OCI-M1 (cell line): ENCODE measurements at places on chromosomes 4 and X.

DNA sequence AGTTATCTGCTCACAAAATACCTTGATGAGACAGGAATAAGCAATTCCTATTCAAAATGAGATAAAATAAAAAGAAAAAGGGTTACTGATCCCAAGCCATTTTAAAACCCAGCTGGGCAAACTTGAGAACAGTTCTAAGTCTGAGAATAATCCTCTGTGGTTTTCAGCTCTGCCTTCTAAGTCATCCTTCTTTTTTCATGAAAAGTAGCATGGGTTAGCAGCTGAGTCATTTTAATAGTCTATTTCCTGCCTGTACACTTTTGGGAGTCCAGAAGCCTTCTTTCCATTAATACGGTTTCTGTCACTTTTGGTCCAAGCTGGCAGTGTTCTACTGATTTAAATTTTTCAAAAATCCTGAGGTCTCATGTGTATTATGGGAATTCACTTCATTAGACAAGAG is 374.3 kb downstream of the IQCM start:
- DNase-seq, result peak; percentile 43

- no peak for DNase-seq
These were observed 38.1 kb upstream of the GJB1 start for GRCh38 chrX:71184803-71185495.

- no peak for DNase-seq
These were observed 497.5 kb downstream of the KCNIP4 start for GRCh38 chr4:21451032-21451431.

GRCh38 chr4:114922592-114922933 is 190.9 kb downstream of the NDST4 start:
- no peak for DNase-seq

- DNase-seq, result no peak
These were observed 93.1 kb downstream of the GPC3 start for GRCh38 chrX:133892337-133892736.

DNA sequence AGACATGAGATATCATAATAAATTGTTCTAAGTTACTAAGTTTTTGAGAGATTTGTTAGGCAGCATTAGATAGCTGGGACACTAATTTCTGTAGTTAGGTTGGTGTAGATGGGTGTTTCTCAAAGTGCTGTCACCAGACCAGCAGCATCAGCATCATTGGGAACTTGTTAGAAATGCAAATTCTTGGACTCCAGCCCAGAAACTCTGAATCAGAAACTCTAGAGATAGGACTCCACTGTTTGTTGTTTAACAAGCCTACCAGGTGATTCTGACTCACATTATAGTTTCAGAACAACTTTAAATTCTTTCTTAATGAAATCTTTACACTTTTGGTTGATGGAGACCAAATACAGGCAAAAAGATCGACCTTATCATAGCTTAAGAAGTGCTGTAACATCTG is 173.7 kb downstream of the PABPC4L start:
- peak; percentile 45 for DNase-seq

GRCh38 chr4:1777822-1778641 is 15.1 kb upstream of the FGFR3 start:
- peak; percentile 27 for DNase-seq

DNA sequence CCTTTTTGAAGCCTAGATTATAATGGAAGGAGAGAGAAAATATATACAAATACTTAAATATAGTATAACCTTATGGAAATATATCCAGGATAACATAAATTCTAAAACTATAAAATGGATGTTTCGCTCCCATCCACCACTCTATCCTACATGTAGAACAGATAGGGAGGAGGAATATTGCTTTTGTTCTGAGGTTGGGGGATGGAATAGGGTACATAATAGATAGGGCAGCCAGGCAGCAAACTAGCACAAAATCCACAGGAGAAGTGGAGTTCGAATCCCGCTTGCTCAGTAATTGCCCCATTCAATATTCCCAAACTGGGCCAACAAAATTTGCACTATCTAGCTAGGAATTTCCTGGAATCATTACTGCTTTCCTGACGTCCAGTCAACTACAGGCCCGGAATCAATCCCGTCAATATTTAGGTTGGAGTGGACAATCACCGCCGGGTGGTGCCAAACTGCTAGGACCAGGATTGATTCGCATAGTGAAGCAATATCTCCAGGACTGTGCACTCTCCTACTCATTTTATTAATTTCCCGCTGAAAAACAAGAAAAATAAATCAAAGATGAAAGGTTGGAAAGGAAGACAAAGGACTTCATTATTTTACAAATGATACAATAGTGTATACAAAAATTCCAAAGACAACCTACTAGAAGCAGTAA is 40.4 kb upstream of the PAPSS1 start:
- DNase-seq, result peak; percentile 17

GRCh38 chr4:135338181-135338580 is 1136.6 kb upstream of the PABPC4L start:
- no peak for DNase-seq

- DNase-seq, result no peak
These were observed 10.8 kb downstream of the CXCR3 start for GRCh38 chrX:71607488-71607887.

DNA sequence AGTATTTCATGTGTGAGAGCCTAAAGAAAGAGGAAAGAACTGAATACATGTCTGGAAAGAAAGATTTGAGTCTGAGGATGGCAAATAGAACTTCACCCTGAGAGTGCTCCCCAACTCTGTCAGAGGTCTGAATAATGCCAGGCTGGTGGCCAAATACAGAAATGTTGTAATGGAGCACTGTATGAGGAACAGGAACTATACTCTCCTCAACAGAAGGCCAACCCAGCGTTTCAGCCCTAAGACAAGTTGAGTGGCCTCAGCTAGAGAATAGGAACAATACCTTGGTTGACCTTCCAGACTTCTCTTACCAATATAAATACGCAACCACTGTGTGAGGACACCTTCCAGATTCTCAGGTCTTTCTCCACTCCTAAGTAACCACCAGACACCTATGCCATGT is 94.5 kb upstream of the STIM2 start:
- no peak for DNase-seq

- DNase-seq, result no peak
These were observed 9.7 kb upstream of the MAGEA4 start for GRCh38 chrX:151902813-151903591.

- no peak for DNase-seq
These were observed 103.0 kb downstream of the ZNF518B start for GRCh38 chr4:10354225-10354624.

DNA sequence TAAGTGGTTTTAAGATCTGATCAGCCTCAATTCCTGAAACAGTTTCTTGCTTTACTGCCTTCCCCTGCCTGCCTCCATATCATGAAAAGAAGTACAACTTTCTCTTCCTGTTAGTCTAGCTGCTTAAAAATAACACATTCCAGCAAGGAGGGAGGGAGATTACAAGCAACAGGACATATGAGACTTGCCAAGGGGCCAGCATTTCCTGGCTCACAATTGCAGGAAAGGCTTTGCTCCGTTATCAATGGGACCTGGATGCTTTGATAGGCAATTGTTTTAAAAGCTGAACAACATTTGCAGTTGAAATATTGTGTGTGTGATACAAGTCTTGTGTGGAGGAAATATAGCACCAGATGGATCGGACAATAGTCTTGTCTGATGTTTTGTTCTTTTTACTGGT is 425.0 kb downstream of the FAT4 start:
- DNase-seq, result no peak

GRCh38 chr4:186190581-186191199 is 677 bp upstream of the CYP4V2 start:
- DNase-seq, result no peak

GRCh38 chr4:89158884-89159503 is 47.7 kb downstream of the TIGD2 start:
- peak; percentile 80 for DNase-seq

DNA sequence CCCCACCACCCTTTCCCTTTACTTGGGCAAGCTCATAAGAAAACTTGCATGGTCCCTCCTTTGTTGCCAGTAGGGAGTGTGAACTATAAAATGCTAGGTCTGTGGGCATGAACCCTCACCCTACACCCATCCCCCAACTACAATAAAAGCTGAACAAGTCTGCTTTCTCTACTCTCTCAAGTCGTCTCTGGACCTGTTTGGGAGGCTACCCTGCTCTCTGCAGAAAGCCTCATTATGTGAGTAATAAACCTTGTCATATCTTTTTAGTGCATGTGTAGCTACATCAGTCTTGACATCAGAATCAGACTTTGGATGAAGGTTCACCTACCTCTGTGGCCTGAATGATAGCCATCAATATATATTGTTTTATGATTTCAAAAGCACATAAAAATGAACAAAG is 155.4 kb upstream of the FAM241A start:
- no peak for DNase-seq

- no peak for DNase-seq
These were observed 15.9 kb downstream of the SH3TC1 start for GRCh38 chr4:8215001-8215427.

GRCh38 chr4:60683973-60684372 is 516.2 kb upstream of the ADGRL3 start:
- DNase-seq, result no peak

DNA sequence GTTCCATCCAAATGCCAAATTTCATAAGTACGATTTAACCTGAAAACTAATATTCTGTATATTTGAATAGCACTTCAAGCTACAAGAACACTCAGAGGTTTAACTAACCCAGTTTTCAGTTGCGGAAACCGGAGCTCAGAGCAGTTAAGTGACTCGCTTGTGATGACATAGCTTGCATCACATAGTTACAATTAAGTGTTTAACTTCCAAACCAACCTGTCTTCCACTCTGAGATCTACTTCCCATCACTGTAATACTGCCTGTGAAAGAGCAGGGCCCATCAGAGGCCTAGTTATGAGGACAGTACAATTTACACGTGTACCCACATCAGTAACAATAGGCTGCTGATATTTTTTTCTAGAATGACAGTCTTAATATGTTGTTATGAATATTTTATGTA is 120.3 kb downstream of the MAD2L1 start:
- DNase-seq, result no peak

GRCh38 chrX:108224727-108225621 is 133.4 kb downstream of the ATG4A start:
- DNase-seq, result peak; percentile 55

GRCh38 chr4:7310451-7310850 is 118.1 kb downstream of the SORCS2 start:
- no peak for DNase-seq

GRCh38 chr4:139419388-139419914 is 34.5 kb upstream of the RAB33B start:
- DNase-seq, result no peak

DNA sequence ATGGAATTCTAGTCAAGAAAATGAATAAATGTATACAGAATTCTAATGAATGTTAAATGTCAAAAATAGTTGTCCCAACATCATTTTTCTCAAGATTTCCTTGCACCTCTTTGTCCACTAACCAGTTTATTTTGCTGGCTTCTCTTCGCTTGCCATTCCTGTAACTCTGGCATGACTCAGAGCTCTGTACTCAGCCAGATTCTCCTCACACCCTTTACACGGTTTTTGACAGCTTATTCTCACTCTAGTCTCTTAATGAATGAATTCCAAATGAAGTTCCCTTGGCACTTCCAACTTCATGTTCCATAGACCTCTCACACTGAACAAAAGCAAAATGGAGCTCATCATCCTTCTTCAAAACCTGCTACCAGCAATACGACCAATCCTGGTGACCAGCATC is 419.3 kb upstream of the SLIT2 start:
- no peak for DNase-seq

DNA sequence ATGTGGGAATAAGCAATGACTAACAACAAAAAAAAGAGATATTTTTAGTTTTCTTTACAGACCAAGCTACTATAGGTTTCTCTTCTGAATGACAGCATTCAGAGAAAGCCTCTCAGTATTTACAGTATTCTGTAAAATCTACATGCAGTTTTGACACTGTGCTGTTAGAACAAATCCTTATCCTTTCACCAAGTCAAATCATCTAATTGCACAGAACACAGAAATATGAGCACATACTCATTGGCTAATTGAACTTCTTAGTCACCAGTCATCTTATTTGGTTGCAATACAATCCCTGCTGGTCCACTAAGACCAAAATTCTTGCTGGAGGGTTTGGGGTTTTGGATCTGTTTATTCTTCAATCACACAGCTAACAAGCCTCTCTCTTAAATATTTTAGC is 5.7 kb downstream of the ACOT9 start:
- no peak for DNase-seq

DNA sequence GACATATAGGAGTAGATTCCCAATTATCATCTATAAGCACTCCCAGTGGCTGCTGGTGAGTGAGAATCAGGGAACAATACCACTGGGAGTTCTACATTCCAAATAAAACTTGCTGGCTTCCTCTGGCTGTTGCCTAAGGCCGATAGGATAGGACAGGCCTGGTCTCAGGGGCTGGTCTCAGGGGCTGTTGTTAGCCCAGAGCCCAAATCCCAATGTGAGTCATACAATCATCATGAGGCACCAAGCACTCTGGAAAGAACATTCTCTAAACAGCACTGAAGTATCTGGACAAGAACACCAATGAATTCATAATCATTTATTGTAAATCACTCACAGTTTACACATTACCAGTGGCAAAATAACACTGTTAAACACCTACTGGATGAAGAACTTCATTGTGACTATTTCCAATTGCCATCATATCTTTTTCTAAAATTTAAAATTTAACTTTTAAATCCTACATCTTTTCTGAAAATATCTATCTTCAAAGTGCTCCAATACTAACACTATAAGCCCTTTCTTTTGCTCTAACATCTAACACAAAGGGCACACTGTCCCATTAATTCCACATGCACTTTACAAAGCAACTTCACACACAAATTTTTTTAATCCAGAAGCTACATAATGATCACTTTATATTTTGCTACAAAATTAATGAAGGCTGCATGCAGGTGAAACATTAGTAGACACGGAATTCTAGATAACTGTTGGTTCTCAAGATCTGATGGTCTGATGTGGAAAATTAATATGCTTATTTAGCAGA is 67.6 kb upstream of the TMEM150C start:
- no peak for DNase-seq

GRCh38 chrX:54640103-54640690 is 110.2 kb downstream of the GNL3L start:
- no peak for DNase-seq

- DNase-seq, result peak; percentile 58
These were observed 47.5 kb upstream of the GALNT7 start for GRCh38 chr4:173121076-173121561.

GRCh38 chrX:132612821-132613564 is 124.2 kb upstream of the MBNL3 start:
- peak; percentile 22 for DNase-seq

DNA sequence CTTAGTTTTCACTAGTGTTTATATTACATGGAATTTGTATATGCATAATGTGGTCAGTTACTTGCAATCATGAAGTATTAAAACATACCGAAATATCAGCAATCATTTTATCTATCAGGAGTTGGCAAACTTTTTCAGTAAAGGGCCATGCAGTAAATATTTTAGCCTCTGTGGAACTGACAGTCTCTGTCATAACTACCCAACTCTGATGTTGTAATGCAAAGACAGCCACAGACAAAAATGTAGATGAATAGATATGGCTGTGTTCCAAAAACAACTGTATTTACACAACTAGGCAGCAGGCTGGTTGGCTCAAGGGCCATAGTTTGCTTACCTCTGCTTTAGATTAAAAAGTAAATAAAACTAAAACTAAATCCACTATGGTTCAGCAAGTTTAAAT is 200.2 kb downstream of the HS3ST1 start:
- peak; percentile 26 for DNase-seq

GRCh38 chrX:6279277-6279909 is 50.7 kb upstream of the NLGN4X start:
- DNase-seq, result no peak
